Brain microvascular endothelial cell (primary cell): ENCODE measurements at places on chromosomes 2 and 18.
A peak's percentile ranks its signal among the peaks of the same experiment; 100 is the strongest.

GRCh38 chr18:34772887-34773286, 62.8 kb downstream of the DTNA start:
- peak; percentile 52 for DNase-seq

DNA sequence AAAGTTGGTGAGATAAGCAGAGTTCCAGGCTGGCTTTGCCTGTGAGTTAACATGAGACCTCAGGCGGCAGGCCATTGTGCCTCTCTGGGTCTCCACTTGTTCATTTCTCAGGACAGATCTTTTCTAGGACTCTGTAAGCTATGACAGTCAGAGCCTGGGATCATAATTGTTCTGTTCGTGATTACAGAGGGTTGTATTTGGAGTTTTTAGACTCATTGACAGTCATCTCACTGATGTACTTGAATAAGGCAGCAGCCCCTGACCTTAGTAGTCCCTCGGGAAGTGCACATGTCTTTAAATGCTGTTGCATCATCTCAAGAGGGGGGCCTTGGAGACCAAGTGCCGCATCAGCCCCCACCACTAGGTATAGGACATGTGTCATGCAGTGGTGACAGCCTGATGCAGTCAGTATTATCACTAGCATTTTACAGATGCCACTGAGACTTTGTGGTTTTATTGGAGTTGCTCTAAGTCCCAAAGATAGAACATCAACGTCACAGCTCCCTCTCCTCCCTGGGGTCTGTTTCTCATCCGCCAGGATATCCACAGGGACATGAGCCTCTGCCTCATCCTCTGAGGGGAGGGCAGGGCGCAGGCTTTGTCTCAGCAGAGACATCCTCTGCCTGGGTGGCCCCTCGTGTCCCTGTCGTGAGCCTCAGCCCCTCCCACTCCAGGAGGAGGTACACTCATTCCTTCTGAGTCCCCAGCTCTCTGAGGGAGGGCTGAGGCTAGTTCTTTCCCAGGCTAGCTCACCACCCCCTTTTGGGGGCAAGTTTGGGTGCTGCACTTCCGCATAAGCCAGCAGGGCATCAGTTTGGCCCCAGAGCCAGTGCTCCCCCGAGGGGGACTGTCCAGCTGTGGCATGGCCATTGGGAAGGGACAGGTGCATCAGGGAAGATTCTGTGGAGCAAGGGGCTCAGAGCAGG, 14.1 kb downstream of the GLI2 start:
- peak; percentile 74 for DNase-seq

- DNase-seq = no peak
Observed at GRCh38 chr18:67496469-67496868, 20.1 kb downstream of the DSEL start.

DNA sequence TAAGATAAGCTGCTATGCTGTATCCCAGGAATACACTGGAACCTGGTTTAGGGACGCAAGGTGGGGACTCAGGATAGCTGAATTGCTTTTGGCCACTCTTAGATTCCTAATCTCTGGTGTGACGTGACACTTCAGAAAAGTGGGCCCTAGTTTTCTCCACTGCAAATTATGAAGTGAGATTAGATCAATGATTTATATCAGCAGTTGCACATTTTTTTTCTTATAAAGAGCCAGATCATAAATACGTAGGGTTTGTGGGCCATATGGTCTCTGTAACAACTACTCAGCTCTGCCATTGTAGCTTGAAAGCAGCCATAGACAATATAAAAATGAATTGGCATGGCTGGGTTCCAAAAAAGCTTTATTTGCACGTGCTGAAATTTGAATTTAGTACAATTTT, 85.4 kb upstream of the CPO start:
- no peak for DNase-seq

DNA sequence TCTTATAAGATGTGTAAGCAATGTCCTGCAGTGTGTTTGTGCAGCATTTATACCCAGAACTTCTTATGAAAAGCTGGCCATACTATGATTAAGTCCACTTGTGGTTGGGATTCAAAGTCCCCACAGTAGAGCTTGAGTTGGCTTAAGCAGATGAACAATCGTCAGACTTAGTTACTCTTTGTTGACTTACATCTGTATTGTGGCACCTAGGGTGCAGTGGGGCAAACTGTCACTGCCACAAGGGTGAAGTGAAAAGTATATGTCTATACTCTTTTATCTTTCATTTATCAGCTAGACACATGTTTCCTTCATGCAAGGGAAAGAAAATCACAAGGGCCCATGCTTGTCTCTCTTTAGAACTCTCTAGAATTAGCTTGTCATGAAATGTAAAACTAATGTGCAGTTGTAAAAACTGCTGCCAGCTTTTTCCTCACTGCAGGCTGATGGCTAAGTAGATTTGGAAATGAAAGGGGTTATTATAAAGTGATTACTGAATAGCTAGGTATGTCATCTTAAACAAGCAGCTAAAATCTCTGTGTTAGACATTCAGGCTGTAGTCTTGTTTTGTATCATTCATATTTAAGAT, 474.5 kb downstream of the PTPRM start:
- no peak for DNase-seq

- peak; percentile 18 for DNase-seq
Observed at GRCh38 chr2:96977631-96978195, 8.7 kb downstream of the FAM178B start.

GRCh38 chr2:85156153-85156552, 23.0 kb downstream of the TCF7L1 start:
- no peak for DNase-seq

GRCh38 chr18:47100212-47100831, 50.0 kb downstream of the HDHD2 start:
- peak; percentile 48 for DNase-seq

DNA sequence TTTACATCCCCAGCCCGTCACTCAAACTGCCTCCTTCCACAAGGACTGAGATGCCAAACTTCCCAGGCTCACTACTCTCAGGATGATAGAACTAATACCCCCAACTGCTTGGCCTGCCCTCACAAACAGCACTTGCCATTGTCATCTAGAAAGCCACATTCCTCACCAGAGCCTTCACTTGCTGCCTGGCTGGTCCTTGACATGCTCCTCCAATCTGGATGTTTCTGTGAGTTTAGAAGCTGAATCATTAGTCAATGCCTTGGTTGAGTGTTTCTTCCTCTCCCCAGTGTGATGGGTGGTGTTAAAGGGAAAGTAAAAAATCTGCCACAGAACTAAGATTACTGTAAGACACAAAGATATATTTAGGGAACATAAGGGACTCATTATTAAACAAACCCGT, 52.5 kb downstream of the MARCHF4 start:
- peak; percentile 37 for DNase-seq

GRCh38 chr2:98605076-98605475, 3.2 kb downstream of the COA5 start:
- no peak for DNase-seq

GRCh38 chr2:26685989-26686839, 6.3 kb upstream of the KCNK3 start:
- no peak for DNase-seq

DNA sequence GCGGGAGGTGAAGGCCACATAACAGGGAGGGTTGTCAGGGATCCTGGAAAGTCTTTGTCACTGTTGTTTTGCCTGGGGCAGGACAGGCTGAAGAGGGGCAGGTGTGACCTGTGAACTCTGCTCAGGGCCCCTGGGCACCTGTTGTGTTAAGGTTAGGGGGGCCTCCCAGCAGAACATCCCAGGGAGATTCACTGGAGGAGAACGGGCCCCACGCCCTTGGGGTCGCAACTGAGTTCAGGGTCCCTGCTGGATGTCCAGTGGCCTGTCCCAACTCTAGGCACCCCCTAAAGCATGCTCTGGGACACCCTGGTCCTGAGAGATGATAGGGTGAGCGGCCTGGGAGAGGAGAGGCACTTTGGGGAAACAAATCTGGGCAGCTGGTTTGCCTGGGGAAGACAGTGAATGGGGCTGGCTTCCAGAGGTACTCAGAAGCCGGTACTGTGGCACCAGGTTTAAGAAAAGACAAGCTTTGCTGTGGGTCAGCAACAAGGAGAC, 22.9 kb downstream of the GPR35 start:
- DNase-seq = no peak

DNA sequence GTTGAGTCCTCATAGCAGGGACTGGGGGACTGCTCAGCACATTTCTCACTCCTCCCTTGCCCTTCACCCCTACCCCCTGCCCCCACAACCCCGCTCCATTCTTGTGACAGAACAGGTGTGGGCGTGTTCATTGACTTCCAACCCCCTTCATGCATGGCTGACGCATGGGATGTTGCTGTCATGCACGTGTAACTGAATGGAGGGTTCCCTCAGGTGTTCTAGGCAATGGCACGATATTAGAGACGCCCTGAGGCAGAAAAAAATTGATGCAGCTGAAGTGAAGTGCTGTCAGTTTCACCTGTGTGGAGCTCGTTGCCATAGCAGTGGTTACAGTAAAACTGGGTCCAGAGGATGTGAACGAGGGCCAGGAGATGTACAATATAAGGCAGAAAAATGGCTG, 6.5 kb upstream of the THOC1 start:
- no peak for DNase-seq

DNA sequence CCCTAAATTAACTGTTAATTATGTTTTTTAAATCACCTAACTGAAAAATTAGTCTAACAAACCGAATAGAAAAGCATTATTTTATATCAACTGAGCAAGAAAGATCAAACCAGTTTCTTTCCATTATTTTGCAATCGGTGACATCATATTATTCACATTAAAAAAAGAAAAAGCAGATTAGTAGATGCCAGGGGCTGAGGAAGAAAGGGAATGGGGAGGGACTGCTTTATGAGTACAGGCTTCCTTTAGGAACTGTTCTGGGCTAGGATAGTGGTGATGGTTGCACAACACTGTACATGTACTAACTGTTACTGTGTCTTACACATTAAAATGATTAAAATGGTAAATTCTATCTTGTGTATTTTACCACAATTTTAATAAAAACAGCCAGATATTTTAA, 59.3 kb downstream of the COBLL1 start:
- DNase-seq = peak; percentile 34

DNA sequence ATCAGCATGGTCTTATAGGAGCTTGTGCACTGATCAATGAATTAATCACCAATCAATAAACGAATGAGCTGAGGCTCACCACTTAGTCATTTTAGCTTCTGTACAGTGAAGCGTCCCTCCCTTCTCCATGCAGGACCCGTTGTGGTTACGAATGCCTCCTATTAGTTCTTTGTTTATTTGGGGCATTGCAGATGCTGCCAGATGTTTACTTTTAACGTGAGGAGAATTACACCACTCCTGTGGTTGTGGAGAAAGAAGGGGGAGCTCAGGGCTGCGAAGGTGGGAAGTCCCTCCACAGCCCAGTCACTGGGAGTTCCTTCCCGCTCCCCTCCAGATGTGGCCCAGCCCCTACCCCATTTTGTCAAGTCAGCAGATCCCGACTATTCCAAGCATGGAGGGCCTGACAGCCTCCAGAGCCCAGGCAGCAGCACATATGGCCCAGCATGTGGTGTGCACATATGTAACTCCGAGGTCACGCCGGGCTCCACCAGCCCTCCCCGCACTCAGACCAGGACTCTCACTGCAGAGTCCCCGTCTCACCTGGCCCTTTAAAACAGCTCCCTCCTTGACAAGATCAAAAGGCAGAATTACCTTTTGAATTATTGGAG, 20.9 kb downstream of the PKDCC start:
- no peak for DNase-seq

DNA sequence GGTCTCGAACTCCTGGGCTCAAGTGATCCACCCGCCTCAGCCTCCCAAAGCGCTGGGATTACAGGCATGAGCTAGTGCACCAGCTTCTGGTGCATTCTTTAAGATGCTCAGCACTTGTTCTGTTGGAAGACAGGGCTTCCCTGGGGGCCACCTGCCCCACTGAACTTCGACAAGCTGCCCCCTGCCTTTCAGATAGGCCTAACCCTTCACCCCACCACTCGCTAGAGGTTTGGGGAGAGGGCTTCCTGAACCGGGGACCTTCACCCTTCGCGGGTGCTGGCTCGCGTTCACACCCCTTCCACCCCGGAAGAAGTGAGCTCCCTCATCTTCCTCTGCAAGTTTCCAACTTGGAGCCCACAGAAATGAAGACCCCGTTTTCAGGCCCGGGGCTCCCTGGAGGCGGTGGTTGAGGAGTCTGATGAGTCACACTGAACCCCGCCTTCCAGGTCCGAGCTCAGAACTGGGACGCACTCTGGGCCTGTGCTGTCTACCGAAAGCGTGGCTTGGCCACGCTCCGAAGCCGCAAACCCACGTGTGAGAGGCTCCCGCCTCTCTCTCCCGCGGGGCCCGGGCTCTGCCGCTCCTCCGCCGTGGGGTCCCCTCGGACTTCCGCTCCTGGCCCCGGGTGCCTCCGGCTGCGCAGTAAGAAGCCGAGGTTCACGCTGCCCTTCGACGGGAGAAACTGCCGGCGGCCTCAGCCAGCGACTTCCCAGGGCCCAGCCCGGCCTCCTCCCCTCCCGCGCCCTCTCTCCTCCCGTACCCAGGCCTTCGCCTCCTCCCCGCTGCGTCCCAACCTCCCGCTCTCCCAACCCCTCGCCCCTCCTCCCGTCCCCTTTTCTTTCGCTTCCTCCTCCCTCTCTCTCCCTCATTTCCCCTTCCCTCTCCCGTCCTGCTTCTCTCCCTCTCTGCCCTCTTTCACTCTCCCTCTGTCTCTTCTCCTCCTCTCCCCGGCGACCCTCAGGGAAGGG, 47.5 kb upstream of the SP3 start:
- no peak for DNase-seq

- DNase-seq = peak; percentile 36
Observed at GRCh38 chr2:170813611-170814532, 2.8 kb upstream of the GAD1 start.
